ENCODE measurements at places on chromosomes 5 and 9. TPM values are rescaled to one million over a fixed set of nuclear protein-coding genes. Genes with fewer than 3 reads are reported as not detected.

GRCh38 chr5:180113660-180114303 is 42.2 kb upstream of the RNF130 start:
- no peak for DNase-seq

DNA sequence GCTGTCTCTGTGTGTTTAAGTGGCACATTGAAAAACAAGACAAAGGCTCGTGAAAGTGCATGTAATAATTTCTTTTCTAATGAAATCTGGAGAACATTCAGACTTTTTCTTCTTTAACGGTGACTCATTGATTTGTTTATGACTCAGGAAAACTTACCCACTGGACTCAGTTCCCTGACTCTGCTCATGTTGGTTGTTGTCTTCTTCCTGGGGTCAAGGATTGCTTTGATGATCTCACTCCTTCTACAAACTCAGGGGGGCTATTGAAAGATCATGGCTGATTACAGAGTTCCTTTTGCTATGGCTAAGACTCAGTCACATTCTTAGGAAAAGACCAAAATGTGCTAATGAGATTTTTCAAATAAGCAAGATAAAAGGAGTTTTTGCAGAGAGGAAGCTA is 141.1 kb upstream of the DAP start:
- no peak for DNase-seq

DNA sequence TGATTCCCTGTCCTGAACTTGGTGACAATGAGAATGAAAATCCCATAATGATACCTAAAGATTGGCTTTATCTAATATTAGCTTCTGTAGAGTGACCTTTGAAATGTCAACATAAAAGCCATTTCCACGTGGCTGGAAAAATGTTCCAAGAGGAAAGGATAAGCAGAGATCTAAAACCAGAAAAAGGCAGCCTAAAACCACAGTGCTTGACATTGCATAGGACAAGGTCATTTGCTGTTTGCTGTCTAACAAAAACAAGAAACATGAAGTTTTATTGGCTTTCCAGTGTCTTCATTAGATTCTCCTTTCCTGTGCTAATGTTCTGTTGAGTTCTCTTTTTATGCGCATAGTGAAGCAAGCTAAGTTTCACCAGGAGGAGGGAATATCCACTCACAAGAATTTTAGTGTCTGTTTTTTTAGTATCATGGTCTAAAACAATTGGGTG is 44.6 kb downstream of the CPEB4 start:
- DNase-seq: no peak

- peak; percentile 34 for DNase-seq
Observed at GRCh38 chr5:72956324-72957140, 691 bp downstream of the FCHO2 start.

GRCh38 chr5:126506079-126506478 is 82.9 kb downstream of the GRAMD2B start:
- no peak for DNase-seq

- no peak for DNase-seq
Observed at GRCh38 chr9:129486756-129487657, 133.9 kb downstream of the C9orf50 start.

The QRFP gene
- not detected for total RNA-seq

The TEX48 gene
- total RNA-seq: not detected

The MAMDC4 gene
- total RNA-seq: 2.5 TPM

The BSPRY gene
- total RNA-seq: not detected
